ENCODE measurements at places on chromosomes 2 and 18. TPM values are rescaled to one million over a fixed set of nuclear protein-coding genes. Genes with fewer than 3 reads are reported as not detected.

The RASGRP3 gene
- polyA plus RNA-seq = 22.7 TPM

The AOX1 gene
- polyA plus RNA-seq = 7.2 TPM

The ASB18 gene
- 1.2 TPM for polyA plus RNA-seq

The UNC80 gene
- polyA plus RNA-seq = 0.02 TPM

The TGOLN2 gene
- 29.9 TPM for polyA plus RNA-seq

The ARMC9 gene
- 1.3 TPM for polyA plus RNA-seq

The LIMS3 gene
- 2.0 TPM for polyA plus RNA-seq

The IGFBP5 gene
- 162 TPM for polyA plus RNA-seq

The CHMP3 gene
- 89.7 TPM for polyA plus RNA-seq

The DLGAP1 gene
- 0.11 TPM for polyA plus RNA-seq

The DLX1 gene
- 0.23 TPM for polyA plus RNA-seq

The LIPG gene
- 0.07 TPM for polyA plus RNA-seq

The MC2R gene
- not detected for polyA plus RNA-seq

DNA sequence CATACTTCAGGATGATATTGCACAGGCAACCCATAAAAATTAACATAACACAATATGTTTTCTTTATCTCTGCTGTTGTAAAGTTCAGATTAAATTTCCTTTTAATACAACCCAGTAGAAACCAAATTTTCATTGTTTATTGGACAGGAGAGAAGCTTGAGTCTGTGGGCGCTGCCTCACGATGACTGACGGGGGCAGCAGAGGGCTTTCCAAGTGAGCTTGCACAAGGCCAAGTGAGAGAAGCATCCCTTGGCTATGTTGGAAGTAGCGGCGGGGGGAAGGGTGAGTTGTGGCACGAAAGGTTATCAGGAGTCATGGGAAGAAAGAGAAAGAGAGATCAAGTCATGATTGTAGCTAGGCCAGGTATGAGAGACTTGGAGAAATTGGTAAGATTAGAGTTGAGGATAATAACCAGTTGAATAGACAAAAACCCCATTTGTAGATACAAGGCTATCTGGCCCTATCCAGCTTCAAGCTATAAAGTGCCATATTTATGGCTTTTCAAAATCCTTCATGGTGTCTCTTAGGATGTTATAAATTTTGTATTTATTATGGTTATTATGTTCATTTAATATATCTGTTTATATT is 413.7 kb upstream of the FAM98A start:
- DNase-seq = peak; percentile 70

DNA sequence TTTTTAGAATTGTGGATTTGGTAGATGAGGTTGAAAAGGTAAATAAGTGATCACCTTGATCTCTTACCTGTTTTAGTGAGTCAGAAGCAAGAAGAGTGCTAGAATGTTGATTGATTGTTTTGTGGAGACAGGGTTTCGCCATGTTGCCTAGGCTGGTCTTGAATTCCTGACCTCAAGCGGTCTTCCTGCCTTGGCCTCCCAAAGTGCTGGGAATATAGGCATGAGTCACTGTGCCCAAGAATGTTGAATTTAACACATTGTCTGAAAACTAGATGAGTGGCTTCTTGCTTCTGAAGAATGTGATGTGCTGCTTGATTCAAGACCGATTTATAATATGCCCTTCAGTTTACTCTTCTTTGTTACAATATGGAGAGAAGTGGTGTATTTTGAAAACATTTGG is 121.3 kb downstream of the FMNL2 start:
- DNase-seq = no peak

DNA sequence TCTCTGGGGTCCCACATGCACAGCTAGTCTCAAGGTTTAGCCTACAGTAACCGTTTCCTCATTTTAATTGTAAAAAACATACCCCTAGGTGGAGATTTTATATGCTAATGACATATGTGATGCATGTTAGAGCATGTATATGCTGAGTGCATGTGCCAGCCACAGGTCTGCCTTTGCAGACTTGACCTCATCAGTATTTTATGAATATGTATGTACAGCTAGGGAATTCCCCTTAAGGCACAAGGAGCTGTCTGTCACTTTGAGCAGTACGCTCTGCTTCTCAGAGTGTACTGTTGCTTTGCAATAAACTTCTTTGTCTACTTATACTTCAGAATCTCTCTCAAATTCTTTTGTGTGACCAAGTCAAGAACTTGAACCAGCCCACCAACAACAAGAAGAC is 131.2 kb upstream of the ERBB4 start:
- DNase-seq = no peak

- no peak for DNase-seq
These were observed 19.0 kb downstream of the LCT start for GRCh38 chr2:135817951-135818350.

- DNase-seq = peak; percentile 61
These were observed 1.1 kb downstream of the FNDC4 start for GRCh38 chr2:27493948-27494283.

GRCh38 chr2:120738117-120738516 is 2.4 kb downstream of the GLI2 start:
- no peak for DNase-seq

- DNase-seq = no peak
These were observed 387.8 kb downstream of the PTH2R start for GRCh38 chr2:208794288-208794975.

GRCh38 chr2:198440833-198441232 is 636.4 kb downstream of the PLCL1 start:
- no peak for DNase-seq

GRCh38 chr2:42829671-42830440 is 37.5 kb upstream of the HAAO start:
- DNase-seq = no peak

DNA sequence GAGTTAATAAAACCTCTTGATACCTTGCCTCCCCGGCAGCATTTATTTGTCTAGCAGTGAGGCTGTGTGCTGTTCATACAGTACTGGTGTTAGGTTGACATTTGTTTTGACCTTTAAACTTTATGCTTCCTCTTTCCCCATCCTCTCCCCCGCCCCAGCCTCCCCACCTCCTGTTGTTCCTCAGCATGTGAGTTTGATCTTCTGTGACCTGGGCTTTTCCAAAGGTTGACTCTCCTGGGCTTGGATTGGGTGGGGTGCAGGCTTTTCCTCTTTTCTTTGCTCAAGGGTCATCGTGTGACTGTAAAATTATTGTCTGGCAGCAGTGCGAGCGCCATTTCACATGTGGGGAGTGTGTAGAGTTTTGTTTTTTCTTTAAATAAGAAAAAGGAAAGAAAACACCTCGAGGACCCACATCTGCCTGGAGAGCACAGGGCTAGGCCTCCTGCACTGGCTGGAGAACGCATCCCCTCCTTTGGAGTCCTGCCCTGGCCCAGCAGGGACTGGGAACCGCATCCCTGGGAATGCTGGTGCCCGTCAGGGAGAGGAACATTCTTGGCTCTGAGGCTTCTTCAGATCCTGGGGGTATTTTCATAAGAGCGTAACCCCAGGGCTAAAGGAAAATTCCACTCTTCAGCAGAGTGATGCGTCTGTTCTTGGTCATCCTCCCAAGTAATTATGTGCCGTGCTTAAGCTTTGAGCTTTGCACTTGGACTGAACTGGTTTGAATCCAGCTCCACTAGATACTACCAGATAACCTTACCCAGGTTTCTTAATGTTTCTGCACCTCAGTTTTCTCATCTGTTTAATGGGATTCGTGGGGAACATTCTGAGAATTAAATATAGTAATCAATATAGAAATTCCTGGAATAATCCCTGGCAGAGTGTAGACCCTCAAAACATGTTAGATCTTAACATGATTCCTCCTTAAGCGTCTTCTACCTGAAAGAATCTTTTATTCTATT is 91.5 kb downstream of the SETBP1 start:
- peak; percentile 51 for DNase-seq

DNA sequence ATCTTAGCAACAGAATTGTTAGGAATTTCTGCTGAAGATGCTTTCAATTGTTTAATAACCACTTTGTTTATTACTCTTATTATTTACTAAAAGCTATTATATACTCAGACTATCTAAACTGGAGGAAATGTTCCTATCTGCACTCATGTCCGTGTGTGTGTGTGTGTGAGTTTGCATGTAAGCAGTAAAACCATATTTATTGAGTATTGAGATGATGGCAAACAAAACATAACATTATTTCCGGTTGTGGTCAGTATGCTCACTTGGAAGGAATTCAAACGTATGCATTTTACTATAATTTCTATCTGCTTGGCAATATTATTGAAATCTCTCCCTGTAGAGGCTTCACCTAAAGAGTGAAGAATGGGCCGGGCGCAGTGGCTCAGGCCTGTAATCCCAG is 43.0 kb upstream of the ZNF804A start:
- DNase-seq = no peak

DNA sequence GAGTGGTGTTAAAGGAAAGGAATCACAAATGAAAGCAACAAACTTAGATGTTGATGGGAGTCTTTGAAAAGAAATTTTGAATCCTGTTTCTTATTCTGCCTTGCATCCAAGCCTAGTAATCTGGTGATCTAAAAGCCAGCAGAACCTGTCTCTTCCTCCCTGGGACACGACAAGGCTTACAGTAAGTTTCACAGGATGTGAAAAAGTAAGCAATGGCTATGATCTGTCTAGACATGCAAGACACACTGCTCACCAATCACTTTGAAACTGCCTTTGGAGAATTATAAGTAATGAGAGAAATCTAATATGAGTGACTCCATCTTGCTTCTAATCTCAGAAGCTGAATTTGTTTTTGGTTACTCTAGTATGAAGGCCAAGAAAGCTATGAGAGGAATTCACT is 103.7 kb downstream of the KCNH7 start:
- no peak for DNase-seq

- no peak for DNase-seq
These were observed 4.4 kb upstream of the FARP2 start for GRCh38 chr2:241351640-241352031.

- DNase-seq = peak; percentile 71
These were observed 221.3 kb upstream of the REV1 start for GRCh38 chr2:99711144-99711543.

GRCh38 chr2:237298151-237299118 is 115.5 kb downstream of the COL6A3 start:
- no peak for DNase-seq

DNA sequence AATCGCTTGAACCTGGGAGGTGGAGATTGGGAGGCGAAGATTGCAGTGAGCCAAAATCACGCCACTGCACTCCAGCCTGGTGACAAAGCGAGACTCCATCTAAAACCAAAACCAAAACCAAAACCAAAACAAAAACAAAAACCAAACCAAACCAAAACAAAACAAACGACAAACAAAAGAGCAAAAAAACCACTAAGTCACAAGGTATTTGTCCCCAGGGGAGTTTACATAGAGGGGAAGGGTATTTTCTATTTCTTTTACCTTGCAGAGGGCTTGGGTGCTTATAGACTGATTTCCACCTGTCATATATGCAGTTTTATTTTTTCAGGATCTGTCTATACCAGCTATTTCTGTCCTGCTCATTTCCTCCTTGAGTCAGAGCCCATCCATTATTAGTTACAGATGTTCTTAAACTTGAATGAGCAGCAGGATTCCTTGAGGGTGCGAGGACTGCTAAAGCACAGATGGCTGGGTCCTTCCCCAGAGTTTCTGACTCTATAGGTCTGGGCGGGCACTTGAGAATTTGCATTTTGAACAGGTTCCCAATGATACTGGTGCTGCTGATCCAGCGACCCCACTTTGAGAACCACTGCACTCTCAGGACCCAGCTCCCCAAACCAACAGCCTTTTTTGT is 102.2 kb upstream of the UXS1 start:
- DNase-seq = no peak

- DNase-seq = no peak
These were observed 70.0 kb upstream of the ATIC start for GRCh38 chr2:215241791-215242305.

GRCh38 chr2:64804651-64805050 is 150.9 kb upstream of the SERTAD2 start:
- no peak for DNase-seq

DNA sequence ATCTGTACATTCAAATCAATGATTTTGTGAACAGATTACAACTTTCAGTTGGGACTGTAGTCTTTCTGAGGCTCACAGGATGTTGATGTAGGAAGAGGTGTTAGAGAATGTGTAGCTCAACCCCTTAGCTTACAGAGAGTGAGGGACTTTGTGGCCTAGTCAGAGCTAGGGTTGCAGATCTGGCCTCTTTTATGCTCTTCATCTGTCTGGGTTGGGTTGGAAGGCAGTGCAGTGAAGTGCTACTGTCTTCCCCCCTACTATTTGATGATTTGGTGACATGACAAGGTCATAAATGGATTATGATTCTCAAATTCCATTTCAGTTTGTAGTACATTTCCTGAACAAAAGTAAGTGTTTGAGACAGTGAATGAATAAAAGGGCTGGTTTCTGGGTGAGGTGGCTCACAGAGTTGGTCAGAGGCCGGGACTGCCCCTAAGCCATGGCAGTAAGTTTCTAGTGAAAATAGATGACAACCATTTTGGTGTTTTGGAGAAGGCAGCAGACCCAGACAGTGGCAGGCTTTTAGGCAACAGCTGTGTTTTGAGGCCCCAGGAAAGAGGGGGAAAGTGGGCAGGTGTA is 21.6 kb downstream of the MAP4K4 start:
- no peak for DNase-seq
